ENCODE measurements at places on chromosomes 13 and 19.

DNA sequence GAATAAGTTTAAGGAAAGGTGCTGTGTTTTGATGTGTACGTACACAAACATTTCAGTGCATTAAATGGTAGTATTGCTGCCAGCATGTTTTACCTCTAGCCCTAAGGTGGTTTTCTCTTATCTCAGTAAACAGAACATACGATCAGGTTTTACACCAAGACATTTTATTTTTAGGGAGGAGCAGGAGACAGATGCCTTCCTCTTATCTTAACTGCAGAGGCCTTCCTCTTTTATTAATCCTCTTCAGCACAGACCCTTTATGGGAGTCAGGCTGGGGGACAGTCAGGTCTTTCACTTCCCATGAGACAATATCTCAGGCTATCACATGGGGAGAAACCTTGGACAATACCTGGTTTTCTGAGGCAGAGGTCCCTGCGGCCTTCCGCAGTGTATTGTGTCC lies 14.9 kb upstream of the ZNF611 start:
- no peak for DNase-seq

GRCh38 chr19:12723641-12724426 lies at the start of gene TNPO2:
Gene TNPO2 (minus strand): TSS chr19:12723932. CDS start chr19:12720977, 2,955 bp downstream.
- DNase-seq, result peak; percentile 76

DNA sequence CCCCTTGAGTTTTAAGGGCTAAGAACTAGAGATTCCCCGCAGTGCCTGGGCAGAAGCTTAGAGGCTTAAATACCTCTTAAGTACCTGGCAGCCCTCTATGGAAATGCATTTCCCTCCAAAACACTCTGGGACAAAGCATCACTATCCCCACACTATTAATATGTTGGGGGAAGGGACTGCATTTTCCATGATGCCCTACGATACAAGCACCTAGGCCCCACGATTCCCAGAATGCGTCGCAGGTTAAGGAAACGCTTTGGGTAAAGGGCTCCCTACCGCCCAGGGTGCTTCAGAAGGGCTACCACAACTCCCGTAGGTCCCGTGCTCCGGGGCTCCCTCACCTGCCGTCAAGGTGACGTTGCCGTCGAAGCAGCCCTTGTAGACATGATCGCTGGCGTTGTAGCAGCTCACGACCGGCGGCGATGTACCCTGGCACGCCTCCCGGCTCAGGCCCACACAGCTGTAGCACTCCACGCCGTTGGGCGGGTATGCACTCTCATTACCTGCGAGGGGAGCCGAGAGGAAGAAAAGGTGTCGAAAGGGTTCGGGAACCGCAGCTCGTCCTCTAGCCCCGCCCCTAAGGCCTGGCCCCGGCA lies 2.5 kb downstream of the LYPD3 start:
- DNase-seq, result no peak

DNA sequence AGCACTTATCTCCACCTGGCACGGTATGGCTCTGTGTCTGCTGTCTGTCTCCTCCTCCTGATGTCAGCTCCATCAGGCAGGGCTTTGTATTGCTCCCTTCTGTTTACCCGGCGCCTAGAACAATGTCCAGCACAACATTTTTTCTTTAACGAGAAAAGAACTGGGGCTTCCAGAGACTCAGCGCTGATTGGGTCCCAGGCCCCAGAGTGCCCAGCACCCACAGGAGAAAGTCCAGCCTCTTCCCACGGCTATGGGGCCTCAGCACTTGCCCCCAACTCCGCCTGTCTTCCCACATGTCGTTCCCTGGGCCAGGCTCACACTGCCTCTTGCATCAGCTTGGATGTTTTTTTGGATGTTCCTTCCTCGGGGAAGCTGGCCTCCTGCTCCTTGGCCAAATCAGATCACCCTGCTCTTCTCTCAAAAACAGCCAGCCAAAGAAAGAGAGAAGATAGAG lies 6.9 kb downstream of the MYPOP start:
- no peak for DNase-seq

DNA sequence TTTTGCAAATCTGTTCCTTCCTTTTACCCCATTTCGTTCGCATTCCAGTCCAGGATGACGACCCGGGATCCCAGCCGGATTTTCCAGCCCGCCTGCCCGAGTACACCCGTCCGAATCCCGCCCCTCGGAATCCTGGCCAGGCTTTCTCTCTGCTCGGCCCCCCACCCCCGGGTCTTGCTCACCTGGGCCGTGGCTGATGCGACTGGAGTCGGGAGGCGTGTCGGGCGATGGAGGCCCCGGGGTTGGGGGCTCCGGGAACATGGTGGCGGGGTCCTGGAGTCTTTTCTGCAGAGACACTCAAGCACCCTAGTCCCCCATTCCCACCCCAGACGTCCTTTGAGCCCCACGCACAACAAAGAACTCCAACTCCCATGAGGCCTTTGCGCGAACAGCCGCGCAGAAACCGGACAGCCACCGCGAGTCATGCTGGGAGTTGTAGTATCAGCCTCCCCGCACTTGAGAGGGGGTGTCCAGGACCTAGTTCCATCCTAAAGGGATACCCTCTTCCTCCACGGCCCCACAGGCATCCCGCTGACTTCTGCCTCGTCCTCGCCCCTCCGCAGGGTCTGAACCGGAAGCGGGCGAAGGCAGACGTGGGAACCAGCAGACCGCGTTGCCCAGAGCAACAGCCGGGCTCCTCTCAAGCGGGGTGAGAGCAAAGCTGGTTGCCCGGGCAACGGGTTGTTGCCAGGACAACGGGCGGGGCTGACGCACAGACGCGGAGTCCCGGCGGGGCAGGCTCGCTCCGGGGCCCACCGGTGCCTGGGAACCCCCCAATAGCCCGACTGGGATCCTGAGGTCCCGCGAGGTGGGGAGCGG lies 1.1 kb downstream of the SYT5 start:
- DNase-seq, result peak; percentile 87

DNA sequence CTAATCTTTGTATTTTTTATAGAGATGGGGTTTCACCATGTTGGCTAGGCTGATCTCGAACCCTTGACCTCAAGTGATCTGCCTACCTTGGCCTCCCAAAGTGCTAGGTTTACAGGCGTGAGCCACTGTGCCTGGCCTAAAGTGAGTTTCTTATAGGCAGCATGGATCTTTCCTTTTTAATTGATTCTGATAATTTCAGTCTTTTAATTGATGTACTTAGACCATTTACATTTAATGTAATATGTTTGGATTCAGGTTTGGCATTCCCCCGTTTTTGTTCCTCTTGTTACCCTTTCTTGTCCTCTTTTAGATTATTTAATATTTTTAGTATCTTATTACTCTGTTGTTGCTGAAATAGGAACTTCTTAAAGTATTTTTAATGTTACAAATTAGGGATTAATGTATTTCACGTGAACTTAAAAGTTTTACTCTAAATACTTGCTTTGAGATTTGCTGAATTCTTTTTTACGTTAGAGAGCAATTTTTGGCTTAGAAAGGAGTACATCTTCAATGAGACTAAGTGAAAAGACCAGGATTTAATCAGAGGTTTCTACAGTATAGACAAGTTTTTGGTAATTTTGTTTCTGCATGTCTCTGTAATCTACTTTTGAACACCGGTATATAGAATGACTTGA lies 50.3 kb downstream of the URI1 start:
- no peak for DNase-seq

DNA sequence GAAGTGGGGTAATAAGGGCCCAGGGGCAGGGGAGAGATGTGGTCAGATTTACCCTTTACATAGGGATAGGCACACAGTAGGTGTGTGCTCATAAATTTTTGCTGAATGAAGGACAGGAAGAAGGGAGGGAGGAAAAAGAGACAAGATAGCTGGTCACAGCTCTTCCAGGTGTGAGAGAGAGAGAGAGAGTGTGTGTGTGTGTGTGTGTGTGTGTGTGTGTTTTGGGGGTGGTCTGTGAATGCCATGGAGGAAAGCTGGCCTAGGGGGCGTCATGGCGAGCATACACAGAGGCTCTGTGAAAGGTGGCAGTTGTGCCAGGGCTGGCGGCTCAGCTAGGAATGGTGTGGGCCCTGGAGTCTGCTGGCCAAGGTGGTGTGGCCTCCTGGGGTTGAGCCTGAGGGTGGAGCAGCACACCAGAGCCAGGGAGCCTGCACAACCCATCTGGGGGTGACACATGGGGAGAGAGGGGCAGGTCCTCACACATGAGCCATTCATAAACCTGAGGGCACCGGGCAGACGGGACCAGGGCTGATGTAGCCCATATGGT lies 6.0 kb upstream of the PRX start:
- no peak for DNase-seq

Data from neuronal stem cell (in vitro differentiated cells).